Activated T-cell treated with anti-CD3 and anti-CD28 coated beads for 1 hour (primary cell): ENCODE measurements at places on chromosomes 3 and 15.

DNA sequence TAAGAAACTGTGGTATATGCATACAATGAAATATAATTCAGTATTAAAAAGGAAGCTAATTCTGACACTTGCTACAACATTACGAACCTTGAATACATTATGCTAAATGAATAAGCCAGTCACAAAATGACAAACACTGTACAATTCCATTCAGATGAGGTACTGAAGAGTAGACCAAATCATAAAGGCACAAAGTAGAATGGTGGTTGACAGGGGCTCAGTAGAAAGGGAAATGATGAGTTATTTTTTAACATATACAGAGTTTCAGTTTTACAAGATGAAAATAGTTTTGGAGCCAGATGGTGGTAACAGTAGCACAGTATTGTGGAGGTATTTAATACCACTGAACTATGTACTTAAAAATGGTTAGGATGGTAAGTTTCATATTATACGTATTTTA is 254.6 kb upstream of the RBMS3 start:
- no peak for DNase-seq

- no peak for DNase-seq
These were observed 154.5 kb upstream of the TSC22D2 start for GRCh38 chr3:150253622-150254021.

DNA sequence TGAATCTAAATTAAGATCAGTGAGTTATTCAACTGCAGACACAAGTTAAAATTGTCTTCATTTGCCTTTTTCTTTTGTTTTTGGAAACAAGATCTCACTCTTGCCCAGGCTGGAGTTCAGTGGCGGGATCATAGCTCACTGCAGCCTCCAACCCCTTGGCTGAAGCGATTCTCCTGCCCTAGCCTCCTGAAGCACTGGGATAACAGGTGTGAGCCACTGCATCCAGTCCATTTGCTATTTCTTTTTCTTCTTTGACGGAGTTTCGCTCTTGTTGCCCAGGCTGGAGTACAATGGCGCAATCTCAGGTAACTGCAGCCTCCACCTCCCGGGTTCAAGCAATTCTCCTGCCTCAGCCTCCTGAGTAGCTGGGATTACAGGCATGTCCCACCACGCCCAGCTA is 10.3 kb downstream of the RNF168 start:
- no peak for DNase-seq

- no peak for DNase-seq
These were observed 33.5 kb downstream of the SNRK start for GRCh38 chr3:43319794-43320193.

GRCh38 chr15:63517202-63517601 is 12.8 kb downstream of the USP3 start:
- DNase-seq = no peak

- no peak for DNase-seq
These were observed at the start of gene TRPM1 for GRCh38 chr15:31101262-31102038. TSS of gene TRPM1 (minus strand) at chr15:31101725. CDS start at chr15:31081355, 20,370 bp downstream.

DNA sequence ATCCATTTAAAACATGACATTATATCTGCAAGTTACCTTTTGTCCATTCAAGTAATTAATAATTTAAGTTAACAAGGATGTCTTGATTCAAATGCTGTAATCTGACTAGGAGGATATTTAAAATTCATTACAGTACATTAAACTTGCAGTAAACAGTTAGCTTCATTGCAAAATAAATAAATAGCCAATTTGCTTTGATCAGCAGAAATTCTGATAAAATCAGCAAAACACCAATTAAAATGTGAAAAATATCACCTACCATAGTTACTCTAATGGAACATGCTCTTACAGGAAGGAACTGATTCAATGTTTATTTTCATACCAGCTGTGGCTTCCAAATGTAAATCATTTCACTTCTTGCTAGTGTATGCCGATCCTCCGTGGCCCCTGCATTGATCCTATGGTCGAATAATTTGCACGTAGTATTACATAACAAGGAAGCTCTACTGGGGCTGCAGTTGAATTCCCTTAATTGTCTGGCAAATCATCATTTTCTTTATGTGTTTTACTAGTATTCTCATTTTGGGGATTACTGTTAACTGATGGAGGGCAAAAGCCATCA is 150.7 kb downstream of the FOXB1 start:
- DNase-seq = no peak

- no peak for DNase-seq
These were observed 44.8 kb downstream of the ANP32A start for GRCh38 chr15:68775671-68776476.
